ENCODE measurements at places on chromosomes 11 and 22.
A peak's percentile ranks its signal among the peaks of the same experiment; 100 is the strongest.

- DNase-seq: no peak
Measured at GRCh38 chr11:2168286-2169004, 3.2 kb downstream of the TH start.

DNA sequence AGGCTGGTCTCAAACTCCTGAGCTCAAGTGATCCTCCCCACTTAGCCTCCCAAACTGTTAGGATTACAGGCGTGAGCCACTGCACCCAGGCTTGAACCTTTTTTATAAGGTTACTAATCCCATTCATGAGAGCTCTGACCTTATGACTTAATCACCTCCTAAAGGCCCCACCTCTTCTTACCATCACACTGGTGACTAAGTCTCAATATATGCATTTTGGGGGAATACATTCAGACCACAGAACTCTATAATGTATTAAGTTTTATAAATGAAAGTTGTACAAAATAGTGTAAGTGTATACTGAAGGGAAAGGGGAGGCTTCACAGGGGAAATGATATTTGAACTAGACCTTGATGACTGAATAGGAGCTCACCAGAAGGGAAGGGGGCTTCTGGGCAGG, 28.4 kb upstream of the RBFOX2 start:
- DNase-seq: no peak

- DNase-seq: no peak
Measured at GRCh38 chr11:73216465-73216864, 1.6 kb upstream of the P2RY2 start.

GRCh38 chr11:113764527-113765219, 8.8 kb downstream of the ZW10 start:
- no peak for DNase-seq

DNA sequence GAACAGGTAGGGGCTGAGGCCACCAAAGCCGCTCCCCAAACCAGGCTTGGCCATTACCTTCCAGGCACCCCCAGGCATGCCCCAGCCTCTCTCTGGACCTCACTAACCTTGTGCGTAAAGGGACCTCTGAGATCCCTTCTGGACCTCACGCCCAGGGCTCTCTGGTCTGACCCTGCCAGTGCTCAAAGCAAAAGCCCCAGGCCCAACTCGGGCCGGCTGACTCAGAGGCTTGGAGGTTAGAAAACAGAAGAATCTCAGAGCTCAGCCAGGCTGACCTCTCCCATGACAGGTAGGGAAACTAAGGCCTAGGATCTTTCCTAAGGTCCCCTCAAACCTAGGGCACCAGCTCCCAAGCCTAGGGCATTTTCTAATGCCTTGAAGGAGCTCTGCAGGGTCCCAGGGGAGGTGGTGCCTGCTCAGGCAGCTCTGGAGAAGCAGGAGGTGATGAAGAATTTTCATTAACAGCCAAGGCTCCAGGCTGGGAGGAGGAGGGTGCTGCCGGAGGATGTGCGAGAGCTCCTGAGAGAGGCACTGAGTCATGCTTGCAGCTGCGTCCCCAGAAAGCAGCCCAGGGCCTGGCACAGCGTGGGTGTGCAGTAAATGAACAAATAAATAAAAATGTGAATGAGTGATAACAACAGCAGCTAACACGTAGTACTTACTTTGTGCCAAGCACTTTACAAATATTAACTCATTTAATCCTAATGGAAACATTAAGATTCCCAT, 25.6 kb downstream of the ARRB1 start:
- no peak for DNase-seq

DNA sequence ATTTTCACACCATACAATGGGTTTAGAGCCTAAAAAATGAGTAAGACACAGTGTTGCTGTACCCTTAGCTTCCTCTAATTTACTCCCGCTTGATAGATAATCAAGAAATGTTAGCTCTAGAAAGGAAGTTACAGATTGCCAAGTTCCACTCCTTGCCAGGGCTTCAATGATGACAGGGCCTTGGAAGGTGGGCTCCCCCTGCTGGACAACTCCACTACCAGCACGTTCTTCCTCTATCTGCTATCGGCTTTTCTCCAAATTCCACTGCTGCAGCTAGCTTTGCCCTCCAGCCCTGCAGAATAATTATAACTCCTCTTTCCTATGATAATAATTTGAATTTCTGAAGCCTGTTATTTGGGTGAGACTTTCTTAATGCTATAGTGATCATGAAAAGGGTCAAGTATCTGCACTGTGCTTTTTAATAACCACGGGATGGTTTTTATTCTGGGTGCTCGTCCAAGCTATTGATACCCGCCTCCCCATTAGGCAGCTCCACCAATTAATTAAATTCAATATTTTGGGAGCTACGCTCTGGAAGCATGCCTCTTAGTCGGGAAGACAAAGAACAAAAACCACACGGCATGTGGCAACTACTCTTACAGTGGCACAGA, 9.0 kb downstream of the SYN3 start:
- peak; percentile 4 for DNase-seq

GRCh38 chr11:39542460-39542859, 1917.0 kb downstream of the LRRC4C start:
- no peak for DNase-seq

DNA sequence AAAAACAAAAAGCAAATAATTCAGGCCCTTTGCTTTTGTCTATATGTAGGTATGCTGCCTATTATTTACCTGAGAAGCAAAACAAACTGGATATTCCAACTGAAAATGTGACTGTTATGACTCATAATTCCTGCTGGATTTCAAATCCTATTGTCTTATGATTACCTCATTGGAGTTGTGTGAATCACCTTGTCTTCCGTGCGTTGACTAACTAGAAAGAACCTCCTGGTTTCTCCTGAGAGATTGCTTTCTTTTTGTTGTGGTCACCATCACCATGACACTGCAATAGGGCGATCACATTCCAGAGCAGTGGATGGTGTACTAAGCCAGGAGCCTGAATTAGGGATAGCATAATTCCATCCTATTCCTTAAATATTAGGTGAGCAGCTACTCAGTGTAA, 23.0 kb upstream of the EXPH5 start:
- DNase-seq: no peak

DNA sequence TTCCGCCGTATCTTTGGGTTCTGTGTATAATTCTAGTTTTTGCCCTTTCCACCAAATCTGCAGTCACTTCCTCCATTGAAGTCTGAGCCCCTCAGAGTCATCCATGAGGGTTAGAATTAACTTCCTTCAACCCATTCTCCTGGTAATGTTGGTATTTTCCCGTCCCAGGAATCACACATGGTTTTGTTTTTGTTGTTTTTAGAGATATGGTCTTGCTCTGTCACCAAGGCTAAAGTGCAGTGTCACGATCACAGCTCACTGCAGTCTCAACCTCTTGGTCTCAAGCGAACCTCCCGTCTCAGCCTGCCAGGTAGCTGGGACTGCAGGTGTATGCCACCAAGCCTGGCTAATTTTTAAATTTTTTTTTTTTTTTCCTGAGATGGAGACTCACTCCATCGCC, 18.7 kb downstream of the ZBED4 start:
- DNase-seq: no peak

DNA sequence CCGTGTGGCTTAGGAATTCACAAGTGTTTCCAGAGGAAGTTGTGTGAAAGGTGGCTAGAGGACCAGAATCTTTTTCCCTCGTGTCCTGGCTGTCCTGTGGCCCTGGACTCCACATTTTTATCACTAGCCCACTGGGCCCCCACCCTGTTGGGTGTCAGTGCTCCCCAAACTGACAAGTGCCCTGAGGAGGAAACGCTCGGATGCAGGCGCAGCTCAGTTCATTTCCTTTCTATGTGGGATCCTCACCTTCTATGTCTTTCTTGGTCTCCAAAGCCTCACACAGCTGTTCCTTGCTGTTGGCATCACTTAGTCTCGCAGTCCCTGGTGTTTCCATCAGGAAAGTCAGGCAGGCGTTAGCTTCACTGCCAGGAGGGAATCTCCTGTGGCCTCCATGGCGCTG, 68.0 kb upstream of the KCNQ1OT1 start:
- DNase-seq: no peak

- no peak for DNase-seq
Measured at GRCh38 chr22:22425356-22425755, 83.2 kb downstream of the ZNF280B start.

DNA sequence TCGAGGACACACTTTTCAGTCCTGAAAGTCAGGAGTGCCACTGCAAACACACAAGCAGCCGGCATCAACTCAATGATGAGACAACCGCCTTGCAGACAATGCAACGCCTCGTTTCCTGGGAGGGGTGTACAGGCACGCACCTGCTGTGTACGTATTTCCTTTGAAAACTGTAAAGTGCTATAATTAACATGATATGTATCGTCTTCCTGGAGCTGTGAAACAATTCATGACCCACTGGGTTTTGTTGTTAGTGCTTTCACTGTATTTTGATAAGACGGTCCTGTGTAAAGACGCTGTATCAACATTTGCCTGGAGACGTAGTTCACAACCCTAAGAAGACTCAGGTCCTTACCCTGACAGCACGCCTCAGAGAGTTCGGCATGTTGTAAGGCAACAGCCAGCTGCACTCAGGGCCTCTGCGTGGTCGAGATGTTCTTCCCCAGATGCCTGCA, 105.7 kb upstream of the ANO1 start:
- DNase-seq: no peak

DNA sequence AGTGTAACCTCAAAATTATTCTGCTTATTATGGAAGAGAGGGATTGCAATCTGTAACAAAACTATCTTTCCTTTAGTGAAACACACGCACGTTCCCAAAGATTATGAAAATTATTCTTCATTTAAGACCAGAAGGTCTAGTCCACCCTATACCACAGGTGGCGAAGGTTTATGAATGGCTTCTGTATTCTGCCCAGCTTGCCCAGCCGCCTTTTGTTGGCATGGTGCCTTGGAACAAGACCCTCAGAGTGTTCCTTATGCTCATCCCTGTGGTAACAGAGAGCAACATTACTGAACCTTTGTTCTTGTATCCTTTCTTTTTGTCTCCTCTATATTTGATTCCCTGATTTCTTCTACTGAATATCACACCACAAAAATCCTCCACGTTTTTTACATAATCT, 116.4 kb downstream of the FAR1 start:
- no peak for DNase-seq

DNA sequence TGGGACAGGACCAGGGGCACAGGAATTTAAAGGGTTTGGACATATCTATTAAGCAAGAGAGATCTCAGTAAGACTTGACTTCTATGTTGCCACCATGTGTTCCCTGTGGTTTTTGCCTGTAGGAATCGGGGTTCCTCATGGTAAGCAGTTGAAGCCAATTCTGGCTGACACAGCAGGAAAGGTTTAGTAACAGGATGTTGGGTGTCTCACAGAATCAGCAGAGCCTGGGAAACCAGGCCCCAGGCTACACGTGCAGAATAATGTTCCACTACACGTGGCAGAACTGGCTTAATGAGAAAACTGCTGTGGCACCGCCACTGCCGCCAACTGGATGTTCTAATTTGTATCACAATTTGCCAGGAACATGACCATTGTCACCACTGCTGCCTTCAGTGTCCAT, 264.6 kb upstream of the PLET1 start:
- no peak for DNase-seq

DNA sequence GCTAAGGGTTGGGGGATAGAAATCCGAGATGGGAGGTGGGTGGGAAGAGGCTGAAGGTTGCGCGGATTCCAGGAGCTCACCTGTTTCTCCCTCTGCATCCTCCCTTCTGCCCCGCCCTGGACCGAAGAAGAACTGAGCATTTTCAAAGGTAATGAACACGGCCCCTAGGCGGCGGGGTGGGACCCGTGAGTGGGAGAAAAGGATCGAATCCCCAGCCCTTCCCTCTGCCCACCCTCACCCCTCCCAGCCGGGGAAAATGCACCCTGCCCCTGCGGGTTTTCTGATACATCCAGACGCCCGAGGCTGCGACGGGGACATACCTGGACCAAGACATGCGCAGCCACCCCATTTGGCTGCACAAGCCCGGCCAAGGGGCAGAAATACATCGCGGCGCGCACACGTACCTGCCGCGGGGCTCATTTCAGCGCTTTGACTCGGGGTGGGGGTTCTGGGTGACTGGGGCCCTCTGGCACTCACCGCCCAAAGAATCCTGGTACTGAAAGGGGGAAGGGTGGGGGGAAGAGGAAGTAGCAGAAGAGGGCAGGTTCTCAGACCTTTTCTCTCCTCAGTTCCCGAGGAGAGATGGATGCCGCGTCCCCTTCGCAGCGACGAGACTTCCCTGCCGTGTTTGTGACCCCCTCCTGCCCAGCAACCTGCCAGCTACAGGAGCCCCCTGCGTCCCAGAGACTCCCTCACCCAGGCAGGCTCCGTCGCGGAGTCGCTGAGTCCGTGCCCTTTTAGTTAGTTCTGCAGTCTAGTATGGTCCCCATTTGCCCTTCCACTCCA, 6.0 kb downstream of the VSIG2 start:
- DNase-seq: no peak

- DNase-seq: no peak
Measured at GRCh38 chr11:122375687-122376399, 259.8 kb upstream of the BLID start.

- DNase-seq: no peak
Measured at GRCh38 chr11:58531865-58532341, 24.0 kb upstream of the OR5B21 start.

DNA sequence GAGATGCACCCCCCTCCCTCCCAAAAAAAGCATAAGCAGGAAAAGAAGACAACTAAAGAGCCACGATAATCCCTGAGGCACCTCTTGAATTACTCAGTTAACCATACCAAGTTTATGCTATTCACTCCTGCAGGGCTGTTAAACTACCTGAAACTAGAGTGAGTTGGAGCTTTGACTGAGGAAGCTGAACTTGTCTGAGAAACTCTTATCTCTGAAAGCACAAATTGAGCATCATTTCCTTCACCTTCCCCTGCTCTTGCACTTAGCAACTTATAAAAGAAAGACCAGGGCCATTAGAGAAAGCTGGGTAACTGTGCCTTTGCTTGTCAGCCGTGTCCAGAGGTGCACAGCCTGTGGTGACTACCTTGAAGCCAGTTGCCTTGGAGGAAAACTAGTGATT, 745.6 kb downstream of the NELL1 start:
- DNase-seq: no peak

- no peak for DNase-seq
Measured at GRCh38 chr11:2090172-2091111, 48.7 kb downstream of the IGF2 start.

- no peak for DNase-seq
Measured at GRCh38 chr11:115458877-115459276, 45.3 kb downstream of the CADM1 start.

DNA sequence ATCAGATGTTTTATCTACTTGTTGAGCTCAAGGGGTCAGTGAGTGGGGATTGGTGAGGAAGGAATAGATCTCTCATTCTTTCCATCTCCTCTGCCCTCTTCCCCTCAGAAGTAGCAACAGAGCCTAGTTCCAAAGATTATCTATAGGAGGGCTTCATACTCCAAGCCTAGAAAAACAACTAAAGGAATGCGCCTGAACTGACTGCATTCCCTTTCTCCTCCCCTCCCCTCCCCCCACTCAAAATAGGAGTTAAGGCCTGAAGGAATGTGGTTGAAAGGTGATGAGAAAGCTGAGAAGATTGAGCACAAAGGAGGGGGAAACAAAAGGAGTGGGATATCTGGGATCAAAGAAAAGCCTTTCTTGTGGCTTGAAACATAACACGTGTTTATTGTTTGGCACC, 10.5 kb downstream of the EMSY start:
- no peak for DNase-seq

GRCh38 chr11:123511037-123511870, 81.2 kb downstream of the GRAMD1B start:
- peak; percentile 9 for DNase-seq

GRCh38 chr22:21651521-21652009, 9.5 kb downstream of the SDF2L1 start:
- no peak for DNase-seq

- DNase-seq: no peak
Measured at GRCh38 chr11:128116885-128117284, 470.5 kb downstream of the ETS1 start.

Data from T-helper 22 cell (primary cell).